HCT116 (cell line): ENCODE measurements at places on chromosomes 6 and 20. TPM values are rescaled to one million over a fixed set of nuclear protein-coding genes. Genes with fewer than 3 reads are reported as not detected.

DNA sequence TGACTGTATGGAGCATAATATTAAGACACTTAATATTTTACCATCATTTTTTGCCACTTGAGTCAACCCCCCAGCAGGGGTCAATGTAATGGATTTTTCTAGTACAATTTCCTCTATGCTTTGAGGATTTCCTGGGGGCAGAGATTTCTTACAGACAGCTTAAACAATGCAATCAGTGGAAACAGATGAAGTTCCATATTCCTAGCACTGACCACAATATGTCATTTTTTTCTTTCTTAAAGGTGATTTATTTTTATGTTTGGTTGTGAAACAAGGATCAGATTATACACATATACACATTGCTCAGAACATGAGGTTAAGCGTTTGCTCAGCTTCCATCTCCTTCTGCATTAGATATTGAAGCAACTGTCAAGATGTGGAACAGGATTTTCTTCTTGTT lies 82.0 kb upstream of the ID4 start:
- no peak for DNase-seq

FAM83C gene
- not detected for total RNA-seq

DNA sequence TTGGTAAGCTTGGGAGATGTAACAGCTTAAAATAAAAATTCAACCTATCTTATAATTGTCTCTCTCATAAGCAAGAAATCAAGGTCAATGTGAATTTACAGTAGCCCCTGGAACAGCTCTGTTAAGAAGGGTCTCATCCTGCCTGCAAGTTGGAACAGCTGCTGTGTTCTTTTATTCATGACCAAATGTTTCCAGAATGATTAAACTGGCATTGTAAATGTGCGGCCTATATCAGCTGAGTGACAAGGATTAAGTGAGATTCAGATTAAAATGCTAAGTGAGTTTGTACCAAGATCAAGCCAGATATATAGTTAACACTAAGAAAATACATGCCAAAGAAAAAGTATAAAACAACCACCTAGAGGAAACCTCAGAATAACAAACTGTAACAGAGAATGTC lies 45.3 kb upstream of the NRSN1 start:
- DNase-seq, result no peak

DNA sequence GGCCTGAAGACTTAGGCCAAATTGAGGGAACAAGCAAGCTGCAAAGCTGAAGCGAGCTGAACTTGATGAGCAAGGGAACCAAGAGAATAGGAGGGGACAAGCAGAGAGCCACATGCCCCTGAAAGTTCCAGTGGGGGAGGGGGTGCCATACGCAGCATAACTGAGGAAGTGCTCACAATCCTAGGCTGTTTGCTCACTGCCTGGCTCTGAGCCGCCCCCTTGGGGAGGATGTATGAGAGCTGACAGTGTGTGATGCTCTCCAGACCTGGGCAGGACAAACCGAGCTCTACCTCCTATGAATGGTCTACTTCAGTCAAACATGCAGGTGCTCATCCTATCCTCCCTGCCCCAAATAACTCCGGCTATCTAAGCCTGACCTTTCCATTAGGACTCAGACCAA lies 52.1 kb downstream of the FAXC start:
- DNase-seq, result no peak

HSPA1L gene
- total RNA-seq, result 0.12 TPM

DNA sequence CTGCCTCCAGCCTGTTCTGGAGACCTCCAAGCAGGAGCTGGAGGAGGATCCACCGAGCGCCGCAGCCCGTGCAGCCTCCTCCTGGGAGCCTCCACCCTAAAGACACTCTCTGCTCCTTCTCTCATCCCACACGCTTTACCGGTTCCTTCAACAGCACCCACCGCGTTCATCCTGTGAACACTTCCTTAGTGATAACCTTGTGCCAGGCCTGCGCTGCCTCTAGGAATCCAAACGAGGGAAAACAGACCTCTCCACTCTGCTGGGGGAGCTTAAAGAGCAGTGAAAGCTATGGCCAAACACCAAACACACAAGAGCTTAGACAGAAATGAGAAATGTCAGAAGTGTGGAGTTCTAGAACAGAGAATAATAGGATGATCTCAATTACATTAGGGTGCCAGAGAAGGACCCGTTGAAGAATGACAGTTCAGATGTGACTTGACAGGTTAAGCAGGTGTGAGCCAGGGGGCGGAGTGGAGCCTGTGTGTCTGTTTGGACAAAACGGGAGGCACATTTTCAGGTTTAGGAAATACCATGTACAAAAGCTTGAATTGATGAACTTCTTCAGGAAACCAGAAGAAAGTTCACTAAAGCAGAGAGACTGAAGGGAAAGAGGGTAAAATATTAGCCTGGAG lies 28.5 kb upstream of the HLA-DRB5 start:
- no peak for DNase-seq

DNA sequence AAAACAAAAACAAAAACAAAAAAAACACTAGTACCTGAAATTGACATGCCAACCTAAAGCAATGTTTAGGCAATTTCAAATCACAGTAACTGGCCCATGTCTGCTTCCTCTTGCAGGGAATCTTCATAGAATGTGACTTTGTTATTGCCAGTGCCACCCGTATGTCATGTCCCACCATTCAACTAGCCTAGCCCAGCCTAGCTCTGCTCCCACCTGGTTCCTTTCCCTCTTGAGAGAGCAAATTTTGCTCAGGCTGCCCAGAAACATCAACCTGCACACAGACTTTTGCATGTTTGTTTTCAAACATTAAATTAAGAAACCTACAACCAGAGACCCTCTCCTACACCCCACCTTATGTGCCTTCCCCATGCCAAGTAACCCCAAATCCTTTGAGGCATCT lies 124.8 kb upstream of the SLC2A12 start:
- DNase-seq, result no peak

- no peak for DNase-seq
Measured at GRCh38 chr20:20956513-20956931, 149.6 kb downstream of the LINC00237 start.

DNA sequence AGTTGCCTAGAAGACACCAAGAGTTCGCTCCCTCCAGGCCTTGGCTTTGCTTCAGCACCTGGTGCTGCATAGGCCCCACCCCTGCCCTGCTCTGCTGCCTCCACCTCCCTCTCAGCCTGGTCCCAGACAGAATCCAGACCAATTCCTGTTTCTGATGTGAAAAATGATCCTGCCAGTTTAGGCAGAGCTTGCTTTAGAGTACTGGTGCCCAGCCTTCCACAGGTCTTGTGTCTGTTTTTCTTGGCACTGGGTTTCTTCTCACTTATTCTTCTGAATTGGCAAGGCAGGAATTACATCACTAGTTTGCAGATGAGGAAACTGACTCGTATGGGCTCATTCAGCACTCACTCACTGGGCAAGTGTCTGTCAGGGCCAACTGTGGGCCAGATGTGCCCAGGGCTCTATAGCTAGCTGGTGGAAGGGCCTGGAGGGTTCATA lies 53.0 kb downstream of the HLA-A start:
- no peak for DNase-seq

MYBL2 gene
- 92.1 TPM for total RNA-seq

KIF13A gene
- 23.1 TPM for total RNA-seq

DNA sequence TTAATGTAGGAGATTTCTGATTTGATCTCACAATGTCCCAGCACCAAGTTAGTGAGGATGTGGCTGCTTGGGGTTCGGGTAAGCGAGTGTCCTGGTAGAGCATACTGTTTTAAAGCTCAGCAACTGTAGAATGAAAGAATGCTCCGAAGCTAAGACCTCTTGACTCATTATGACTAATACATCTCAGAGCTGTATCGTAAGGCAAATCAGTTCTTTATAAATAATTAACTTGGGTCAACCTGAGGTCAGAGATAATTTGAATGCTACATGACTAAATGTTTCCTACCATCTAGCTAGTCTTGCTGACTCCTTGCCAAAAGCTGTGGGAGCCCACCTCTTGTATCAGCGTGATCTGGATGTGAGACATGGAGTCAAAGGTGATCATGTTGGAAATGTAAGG lies 128.8 kb upstream of the PDE7B start:
- DNase-seq, result peak; percentile 86

SLC32A1 gene
- not detected for total RNA-seq

DNA sequence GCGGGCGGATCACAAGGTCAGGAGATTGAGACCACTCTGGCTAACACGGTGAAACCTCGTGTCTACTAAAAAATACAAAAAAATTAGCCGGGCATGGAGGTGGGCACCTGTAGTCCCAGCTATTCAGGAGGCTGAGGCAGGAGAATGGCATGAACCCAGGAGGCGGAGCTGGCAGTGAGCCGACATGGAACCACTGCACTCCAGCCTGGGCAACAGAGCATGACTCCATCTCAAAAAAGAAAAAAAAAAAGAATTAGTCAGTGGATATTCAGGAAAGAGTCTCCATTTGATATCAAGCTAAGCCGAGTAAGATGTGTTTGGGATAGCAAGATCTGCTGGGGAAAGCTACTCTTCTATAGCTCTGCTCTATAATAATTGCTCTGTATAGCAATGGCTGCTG lies 41.0 kb downstream of the MOCS1 start:
- DNase-seq, result no peak

COL20A1 gene
- 0.34 TPM for total RNA-seq

GRCh38 chr20:60168963-60169362 lies 210.7 kb downstream of the CDH26 start:
- DNase-seq, result no peak

CST2 gene
- not detected for total RNA-seq

DNA sequence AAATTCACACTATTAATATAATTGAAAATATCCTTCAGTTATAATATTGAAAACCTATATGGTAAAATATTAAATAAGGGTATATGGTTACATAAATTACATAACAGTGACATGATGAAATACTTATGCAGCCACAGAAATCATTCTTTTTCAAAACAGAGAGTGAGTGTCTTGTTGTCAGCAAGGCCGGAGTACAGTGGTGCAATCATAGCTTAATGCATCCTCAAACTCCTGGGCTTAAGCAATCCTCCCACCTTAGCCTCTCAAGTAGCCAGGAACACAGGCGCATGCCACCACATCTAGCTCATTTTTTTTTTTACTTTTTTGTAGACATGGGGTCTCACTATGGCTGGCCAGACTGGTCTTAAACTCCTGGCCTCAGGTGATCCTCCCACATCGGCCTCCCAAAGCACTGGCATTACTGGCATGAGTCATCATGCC lies 40.4 kb downstream of the FAM8A1 start:
- DNase-seq, result no peak
